ENCODE measurements at places on chromosomes 2 and 18.

GRCh38 chr2:127771756-127772155, 39.2 kb downstream of the WDR33 start:
- DNase-seq = no peak

GRCh38 chr2:189763908-189764661, 1.5 kb upstream of the OSGEPL1 start:
- DNase-seq = no peak

DNA sequence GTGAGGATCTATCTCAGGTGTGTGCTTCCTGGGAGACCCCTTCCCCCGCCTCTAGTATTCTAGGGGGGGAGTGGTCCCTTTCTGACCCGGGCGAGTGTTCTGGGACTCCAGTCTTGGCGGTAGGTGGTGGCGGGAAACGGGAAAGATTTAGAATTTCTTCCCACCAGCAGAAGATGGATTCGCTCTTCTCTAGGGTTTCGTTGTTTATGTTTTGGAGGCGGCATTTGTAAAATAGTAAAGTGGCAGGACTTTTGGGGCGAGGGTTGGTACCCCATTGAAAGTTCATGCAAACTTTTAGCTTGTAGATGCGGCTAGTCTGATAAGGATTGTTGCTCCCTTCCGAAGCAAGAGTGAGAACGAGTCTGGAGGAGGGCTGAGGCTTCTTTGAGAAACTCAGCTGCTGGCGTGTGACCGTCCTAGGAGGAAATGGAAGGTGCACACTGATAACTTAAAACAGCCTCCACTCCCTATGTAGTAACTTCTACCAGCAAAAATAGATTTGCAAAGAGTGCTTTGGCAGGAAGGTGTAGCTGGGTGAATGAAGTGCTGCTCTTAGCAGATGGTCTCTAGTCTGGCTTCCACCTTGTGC, 412 bp downstream of the GPD2 start:
- no peak for DNase-seq

DNA sequence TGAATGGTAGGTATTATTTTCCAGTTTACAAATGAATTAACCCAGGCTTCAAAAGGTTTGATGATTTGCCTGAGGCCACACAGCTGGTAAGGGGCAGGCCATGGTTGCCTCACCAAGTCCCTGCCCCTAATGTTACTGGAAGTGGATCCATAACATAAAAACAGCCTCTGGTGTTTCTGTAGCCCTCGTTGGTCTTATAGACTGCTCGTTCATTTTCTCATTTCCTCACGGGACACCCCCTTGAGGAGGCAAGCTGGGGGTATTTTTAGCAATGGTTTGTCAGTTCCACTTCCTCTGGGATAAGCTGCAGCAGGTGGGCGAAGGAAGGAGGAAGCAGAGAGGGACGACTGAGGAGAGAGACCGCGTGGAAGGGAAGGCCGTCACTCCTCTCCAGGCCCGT, 32.9 kb upstream of the NDUFV2 start:
- no peak for DNase-seq

DNA sequence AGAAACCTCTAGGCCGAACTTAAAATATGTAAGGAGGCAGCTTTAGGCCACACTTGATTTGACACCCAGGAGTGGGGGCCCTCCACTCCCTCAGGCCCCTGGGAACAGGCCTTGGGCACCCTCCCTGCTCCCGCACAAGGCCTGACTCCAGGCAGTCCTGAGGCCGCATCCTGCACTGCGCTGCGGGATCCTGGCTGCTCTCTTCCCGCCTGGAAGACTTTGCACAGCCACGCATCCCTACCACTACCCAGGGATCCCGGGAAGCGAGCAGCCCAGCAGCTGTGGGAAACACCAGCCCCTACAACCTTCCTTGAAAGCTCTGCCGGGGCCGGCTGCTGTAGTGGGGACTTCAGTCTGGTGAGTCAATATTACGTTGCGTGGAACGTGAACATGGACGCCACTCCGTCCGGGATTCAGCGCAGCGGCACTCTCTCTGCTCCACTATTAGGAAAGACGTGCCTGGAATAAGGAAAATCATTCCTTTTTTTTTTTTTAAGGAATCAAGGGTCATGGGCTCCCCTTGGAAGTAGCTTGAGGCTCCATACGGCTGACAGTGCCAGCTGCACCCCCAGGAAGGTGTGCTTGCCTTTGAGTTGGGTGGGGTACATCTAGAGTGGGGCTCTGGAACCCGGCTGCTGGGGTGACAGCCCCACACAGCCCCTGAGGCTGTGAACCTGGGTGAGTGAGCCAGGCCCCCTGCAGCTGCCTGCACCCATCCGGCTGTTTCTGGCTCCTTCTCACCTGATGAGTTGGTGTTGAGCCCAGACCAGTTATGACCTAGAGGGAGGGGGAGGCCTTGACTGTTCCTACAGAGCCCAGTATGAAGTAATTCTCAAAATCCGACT, 119.2 kb upstream of the TMEM18 start:
- DNase-seq = no peak

- DNase-seq = no peak
Observed at GRCh38 chr2:239188536-239188935, 212.3 kb downstream of the HDAC4 start.

DNA sequence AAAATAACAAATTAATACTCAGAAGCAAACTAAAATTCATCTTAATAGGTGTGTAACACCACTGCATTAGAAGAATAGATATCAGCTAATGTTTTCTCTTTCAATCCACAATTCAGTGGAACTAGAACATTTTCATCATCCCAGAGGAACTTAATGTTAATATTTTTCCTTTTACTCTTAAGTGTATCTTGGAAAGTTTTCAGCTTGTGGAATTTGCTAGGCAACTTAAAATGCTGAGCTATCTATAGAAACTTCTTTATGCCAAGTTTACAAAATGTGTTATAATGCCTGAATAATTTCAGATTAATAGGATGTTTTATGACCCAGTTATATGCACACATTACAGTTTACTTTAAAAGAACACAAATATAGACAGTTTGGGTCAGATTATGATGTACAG, 86.6 kb upstream of the FAM237A start:
- no peak for DNase-seq

Measured in activated CD4-positive, CD25-positive, alpha-beta regulatory T cell (primary cell).